ENCODE measurements at places on chromosomes 16 and 17.

- DNase-seq, result no peak
Observed at GRCh38 chr17:42584880-42585279, 7.4 kb upstream of the PSMC3IP start.

DNA sequence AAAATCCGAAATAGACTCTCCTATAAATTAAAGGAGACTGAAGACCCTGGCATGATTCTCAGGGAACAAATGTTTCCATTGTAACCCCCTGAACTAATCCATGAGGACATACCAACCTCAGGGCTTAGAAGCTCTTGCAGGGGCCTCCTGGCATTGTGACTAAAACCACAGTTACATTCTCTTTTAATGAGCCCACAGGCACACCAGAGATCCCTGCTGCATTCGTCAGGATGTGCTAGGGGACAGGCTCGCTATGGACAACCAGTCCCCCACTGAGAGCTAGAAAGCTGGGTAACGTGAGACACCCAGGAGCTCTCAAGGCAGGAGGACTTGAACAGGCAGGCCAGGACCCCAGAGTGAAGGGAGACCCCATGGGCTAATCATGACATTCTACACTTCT lies 140.6 kb upstream of the TNRC6C start:
- DNase-seq, result no peak

GRCh38 chr17:78316115-78316866 lies 43.6 kb downstream of the SOCS3 start:
- no peak for DNase-seq

GRCh38 chr16:17013038-17013437 lies 457.7 kb downstream of the XYLT1 start:
- no peak for DNase-seq

- DNase-seq, result no peak
Observed at GRCh38 chr17:82876602-82877379, 37.0 kb upstream of the ZNF750 start.

DNA sequence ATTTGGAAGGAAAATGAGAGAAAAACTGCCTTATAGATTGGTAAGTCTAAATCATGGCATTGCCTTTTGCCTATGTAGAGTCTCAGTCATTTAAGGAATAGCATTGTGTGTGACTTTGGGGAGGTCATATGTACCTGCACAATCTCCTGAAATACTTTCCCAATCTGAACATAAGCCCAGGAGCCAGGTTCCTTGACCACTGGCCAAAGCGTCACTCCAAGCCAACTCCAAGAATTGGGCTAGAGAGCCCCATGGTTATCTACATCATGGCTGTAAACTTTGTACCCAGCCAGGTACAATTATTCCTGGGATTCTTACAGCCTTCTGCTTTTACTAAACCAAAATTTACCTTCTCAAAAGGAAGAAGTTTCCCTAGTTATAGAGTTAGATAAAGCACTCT lies 40.8 kb upstream of the MED13 start:
- DNase-seq, result no peak

- DNase-seq, result no peak
Observed at GRCh38 chr16:719815-720446, 1.0 kb upstream of the ANTKMT start.

GRCh38 chr16:89397331-89397861 lies 93.0 kb downstream of the ANKRD11 start:
- no peak for DNase-seq
